ENCODE measurements at places on chromosomes 12 and 14.

DNA sequence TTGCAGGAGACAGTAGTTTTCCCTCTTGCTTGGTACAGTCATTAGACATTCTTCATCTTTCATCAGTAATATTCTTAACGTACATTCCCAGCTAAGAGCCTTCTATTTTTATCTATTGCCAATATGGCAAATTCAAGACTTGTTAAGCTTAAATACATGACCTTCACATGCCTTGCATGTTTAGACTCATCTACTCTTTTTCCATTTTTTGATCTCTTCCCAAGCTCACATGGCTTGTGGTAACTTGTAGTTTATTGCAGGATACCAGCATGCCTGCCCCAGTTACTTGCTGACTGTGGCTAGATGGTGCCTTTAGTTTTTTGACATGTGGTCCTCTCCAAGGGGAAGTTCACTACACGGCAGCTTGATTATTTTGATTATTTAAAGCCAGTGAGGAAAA lies 729.0 kb downstream of the SLC6A15 start:
- no peak for DNase-seq

- no peak for DNase-seq
Observed at GRCh38 chr12:22641353-22642053, 16.5 kb downstream of the ETNK1 start.

DNA sequence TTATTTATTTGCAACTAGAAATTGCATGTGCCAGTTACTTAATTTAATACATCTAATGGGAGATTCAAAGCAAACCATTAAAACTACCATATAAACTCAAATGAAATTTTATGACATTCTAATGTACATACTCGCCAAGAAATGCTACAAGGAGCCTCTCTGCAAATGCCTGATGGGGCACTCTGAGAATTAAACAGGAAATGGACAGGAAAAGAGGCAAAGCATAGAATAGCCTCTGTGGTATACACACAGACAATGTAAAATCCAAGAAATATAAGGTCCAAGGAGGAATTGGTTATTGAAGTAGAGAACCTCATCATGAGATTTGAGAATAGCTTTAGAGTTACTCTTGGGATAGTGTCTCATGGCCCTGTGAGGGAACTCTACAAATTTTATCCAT lies 41.2 kb downstream of the RAB21 start:
- no peak for DNase-seq

- no peak for DNase-seq
Observed at GRCh38 chr14:61973981-61974380, 211.8 kb downstream of the SNAPC1 start.

DNA sequence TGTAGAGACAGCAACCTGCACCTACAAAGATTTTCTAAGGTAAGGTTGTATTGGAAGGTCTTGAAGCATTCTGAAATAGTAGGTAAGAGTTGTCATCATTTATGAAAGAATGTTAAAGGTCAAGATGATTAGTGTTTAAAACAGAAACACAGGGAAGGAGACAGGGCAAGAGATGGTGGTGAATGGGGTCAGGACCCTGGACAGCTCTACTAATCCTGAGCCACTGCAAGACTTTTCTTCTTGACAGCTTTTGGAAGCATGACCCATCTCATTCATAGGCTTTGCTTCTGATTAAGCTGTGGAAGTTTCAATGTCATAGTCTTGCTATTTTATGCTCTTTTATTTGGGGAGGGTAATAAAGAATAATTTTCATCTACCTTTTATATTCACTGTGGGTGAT lies 75.5 kb upstream of the CAND1 start:
- DNase-seq = no peak

DNA sequence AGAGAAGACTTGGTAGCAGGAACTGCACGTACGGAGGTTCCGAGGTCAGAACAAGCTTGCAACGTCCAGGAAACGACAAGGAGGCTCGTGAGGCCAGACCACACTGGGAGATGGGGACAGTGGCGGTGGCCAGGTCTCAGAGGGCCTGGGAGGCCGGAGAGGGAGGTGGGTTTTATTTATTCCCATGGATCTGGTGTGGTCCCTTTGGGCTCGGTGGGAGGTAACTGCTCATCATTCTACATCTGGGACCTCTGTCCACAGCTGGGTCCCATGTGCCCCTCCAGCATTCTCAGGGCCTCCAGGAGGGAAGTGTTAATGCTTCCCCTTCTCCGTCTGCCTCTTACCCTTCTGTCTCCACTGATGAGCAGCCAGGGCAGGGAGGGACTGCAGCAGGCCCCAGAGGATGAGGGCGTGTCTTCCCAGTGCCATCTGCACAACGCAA lies 35.7 kb upstream of the NCOR2 start:
- DNase-seq = no peak

- DNase-seq = no peak
Observed at GRCh38 chr12:89999699-90000505, 291.3 kb upstream of the ATP2B1 start.

DNA sequence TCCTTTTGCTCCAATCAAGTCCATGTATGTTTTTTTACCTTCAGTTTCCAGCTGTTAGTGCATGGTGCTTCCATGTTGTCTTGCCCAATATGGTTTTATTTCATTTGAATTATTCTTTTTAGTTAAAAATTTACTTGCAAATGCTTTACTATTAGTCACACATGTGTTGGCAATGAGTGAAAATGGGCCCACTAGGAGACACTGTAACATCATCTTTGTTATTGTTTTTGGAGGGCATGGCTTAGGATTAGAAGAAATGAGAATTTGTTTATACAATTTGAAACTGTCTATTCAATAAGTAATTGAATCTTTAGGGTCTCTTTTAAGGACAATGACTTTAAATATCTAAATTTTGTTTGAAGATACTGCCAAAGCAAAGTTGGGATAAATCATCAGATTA lies 133.7 kb downstream of the BRMS1L start:
- DNase-seq = no peak

DNA sequence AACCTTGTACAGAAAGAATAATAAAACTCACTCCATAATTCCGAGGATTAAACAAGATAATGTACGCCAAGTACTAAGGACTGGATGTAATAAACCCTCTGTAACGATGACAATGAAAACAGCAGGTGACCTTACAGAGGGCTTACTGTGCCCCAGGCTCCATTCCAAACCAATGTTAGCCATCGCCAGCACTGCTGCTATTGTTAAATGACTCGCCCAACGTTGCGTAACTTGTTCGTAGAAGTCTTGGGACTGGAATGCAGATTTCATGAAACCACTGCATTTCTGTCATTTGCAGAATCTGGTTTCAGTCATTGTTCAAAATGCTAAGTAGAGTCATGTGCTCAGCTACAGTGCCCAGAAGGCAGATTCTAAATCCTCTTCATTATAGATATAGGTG lies 728 bp upstream of the STON2 start:
- peak; percentile 24 for DNase-seq

DNA sequence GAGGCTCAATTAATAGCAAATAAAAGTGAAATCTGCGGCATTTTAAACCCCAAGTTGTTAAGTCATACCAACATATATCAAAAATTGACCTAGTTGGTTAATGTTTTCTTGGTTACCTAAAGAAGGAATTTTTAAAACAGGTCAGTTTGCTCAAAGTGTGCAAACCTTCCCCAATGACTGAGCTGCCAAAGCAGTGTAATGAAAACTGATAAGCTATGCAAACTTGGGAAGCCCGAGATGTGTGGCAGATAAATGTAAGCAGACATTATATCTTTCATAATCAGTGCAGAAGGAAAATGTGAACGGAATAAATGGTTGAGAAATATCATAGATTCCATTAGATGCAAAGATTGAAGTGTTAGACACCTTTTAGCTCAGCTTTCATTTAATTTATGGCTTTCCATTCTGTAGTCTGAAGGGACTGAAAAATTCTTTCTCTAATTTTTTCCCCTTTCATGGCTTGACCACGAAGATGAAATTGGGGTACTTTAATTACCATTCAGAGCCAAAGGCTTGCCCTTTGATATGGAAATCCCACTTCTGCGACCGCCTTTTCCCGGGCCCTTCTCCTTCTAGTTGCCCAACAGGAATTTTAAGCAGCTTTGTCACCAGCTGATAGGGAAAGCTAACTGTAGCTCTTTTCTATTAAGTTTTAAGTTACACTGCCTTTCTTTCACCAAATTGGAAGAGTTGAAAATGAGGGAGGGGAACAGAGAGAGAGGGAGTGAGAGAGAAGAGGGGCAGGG lies 306.6 kb upstream of the SOX5 start:
- DNase-seq = no peak

DNA sequence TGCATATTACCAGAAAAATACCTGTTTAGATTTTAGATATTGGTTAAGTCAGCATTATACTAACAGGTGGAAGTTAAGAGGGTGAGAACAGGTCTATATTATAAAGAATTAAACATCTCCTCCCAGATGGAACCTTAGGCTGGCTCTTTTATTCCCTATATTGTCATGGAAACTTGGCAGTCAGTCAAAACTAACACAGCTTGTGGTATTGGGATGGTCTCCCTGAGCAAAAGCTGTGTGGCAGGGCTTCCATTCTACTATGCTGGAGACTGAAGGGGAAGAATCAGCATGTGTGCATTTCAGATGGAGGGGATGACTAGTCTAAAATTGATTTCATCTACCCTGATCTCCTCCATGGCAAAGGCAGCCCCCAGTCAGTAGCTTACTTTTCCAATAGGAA lies 66.7 kb downstream of the SMOC1 start:
- no peak for DNase-seq

GRCh38 chr12:16612647-16613046 lies 6.7 kb upstream of the LMO3 start:
- no peak for DNase-seq

DNA sequence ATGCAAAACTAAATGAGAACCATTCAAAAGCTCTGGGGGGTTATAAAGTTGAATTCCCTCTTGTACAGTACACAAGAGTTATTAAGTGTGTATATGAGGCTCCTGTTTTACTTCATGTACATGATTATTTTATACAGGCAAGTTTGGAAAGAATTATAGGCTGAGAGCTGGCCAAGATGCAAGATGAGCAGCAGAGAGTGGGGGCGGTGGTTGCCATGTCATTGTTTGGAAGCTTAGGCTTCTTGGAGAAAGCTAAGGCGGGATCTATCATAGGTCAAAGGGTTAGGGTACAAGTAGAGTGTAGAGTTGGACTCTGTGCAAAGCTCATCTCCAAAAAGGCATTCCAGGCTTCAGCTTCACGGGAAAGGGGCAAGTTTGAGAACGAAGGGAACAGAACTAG lies 297.1 kb upstream of the TBX3 start:
- DNase-seq = no peak

GRCh38 chr14:38848243-38848935 lies 254.6 kb downstream of the SEC23A start:
- DNase-seq = no peak

- no peak for DNase-seq
Observed at GRCh38 chr12:128806573-128806972, 17.2 kb downstream of the SLC15A4 start.

- peak; percentile 28 for DNase-seq
Observed at GRCh38 chr12:6326316-6327228, 15.3 kb downstream of the TNFRSF1A start.

DNA sequence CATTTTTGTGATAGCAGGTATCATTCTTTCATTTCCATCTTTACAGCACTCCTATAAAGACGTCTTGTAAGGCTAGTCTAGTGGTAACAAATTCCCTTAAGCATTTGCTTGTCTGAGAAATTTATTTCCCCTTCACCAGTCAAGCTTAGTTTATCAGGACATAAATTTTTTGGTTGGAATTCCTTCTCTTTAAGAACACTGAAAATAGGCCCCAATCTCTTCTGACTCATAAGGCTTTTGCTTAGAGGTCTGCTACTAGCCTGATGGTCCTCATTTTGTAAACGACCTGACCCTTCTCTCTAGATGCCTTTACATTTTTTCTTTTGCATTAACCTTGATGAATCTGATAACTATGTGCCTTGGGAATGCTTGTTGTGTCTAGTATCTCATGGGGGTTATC lies 20.3 kb downstream of the OLR1 start:
- DNase-seq = no peak

GRCh38 chr14:54837508-54838149 lies 65.0 kb downstream of the GCH1 start:
- no peak for DNase-seq

GRCh38 chr12:53004178-53004577 lies 2.1 kb upstream of the EIF4B start:
- DNase-seq = no peak

GRCh38 chr12:54266852-54267251 lies 13.1 kb downstream of the CBX5 start:
- no peak for DNase-seq

All from CD4-positive, alpha-beta T cell treated with Interferon alpha-2 for 1 hour (primary cell).